ENCODE measurements at places on chromosomes 5 and 9.
A peak's percentile ranks its signal among the peaks of the same experiment; 100 is the strongest.

DNA sequence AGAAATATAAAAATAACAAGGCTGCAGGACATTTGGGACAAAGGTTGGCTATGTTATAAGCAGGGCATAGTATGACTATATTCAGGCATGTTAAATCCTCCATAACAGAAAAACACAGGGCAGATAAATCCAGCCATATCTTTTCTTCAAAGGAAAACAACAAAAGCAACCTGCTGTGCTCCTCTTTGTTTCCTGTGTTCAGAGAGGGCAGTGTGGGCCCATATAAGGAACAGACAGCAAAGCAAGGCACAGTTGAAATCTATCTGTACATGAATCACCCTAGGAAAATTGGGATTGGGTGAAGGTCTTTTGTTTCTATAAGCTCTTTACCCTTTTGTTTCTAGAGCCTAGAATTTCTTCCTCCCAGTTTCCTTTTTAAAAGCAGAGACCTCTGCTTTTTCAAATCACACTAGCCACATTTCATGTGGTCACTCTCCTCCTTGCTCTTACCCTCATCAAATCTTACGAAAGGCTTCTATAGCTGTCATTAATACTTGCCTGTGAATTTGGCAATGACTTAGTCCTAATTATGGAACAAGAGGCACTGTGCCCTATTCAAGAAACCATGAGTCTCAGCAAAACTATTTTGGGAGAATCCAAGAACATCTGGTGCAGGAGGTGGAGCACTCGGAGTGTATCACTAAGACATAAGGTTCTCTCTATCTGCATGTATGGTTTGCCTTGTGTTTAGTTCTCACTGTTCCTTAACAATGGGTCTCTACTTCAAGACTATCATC lies 1.8 kb downstream of the GZMA start:
- no peak for DNase-seq

DNA sequence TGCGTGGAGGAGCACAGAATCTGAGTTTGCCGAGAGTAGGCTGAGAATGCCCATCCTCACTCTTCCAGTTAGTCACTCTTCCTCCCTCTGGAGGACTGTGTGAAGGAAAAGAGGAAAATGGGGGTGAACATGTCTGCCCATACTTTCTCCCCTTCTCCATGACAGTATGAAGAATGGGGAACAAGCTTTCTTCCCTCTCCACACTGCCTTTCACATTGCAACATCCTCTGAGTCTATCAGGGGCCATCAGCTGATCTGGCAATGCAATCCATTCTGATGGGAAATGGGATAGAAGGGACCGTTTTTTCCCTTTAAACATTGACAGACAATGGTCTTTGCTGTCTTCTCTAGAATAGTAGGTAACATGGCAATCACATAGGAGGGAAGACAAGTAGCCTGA lies 56.8 kb downstream of the UGCG start:
- DNase-seq = no peak

GRCh38 chr5:17216974-17217492 lies 398 bp upstream of the BASP1 start:
- DNase-seq = no peak

DNA sequence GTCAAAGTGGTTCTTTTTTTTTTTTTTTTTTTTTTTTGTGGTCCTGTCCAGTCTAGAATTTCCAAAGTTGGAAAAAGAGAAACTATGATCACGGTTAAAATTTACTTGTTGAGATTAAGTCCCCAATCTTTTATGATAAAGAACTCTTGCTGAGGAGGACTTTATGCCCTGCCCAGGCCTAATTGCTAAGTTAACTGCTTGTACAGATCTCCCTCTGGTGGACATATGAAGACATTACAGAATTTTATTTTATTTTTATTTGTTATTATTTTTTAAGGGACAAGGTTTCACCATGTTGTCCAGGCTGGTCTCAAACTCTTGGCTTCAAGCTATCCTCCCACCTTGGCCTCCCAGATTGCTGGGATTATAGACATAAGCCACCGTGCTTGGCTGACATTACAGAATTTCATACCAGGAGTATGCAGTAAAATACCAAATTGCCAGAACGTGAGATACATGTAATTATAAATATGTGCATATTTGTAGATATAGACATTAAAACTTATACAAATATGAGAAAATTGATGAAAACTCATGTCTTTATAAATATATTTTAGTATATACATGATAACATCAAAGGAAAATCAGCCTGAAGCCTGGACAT lies 91.2 kb downstream of the RFK start:
- DNase-seq = peak; percentile 20

DNA sequence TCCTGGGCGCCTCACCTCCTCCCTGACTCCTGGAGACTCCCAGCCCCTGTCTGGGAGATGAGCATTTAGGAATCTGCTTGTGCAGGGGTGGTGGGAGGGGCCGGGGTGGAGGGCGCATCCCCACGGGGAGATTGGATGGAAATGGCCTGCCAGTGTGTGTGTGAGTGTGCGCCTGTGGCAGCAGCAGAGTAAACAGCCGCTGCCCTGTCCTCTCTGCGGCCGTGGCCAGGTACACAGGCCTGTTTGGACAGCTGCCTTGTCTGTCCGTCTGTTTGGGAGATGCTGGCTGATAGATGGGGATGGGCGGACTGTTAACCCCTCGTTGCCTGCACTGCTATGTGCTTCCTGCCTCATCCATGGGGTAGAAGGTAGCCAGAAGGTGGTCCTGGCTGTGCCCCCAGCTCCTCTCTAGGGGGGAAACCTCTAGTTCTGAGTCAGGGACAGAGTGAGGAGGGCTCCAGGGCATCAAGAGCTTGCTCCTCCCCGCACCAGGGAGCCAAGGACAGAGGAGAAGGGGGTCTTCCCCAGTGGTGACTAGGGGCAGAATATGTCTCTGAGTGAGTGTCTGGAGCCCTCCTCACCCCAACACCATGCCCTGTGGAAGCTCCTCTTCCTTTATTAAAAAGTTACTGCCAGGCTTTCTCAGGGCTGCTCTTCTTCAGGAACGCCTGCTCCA lies 60.1 kb downstream of the LMX1B start:
- DNase-seq = no peak

DNA sequence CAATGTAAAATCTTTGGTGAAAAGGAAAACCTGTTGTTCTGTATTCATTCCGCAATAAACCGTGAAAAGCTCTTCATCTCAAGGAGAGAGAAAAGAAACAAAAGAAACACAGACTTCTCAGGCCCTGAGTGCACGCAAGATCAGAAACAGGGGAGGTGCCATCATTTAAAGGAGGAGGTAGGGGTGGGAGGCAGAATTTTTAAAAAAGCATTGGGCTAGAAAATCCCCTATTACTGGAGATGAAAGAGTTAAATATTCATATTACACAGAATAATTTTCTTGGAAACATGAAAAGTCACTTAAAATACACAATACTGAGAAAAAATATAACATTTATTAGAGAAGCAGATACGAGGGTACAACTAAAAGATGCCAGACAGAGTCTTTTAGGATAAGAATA lies 56.3 kb downstream of the USP20 start:
- DNase-seq = no peak

GRCh38 chr9:105338308-105338707 lies 93.9 kb downstream of the SLC44A1 start:
- DNase-seq = no peak

- DNase-seq = no peak
Observed at GRCh38 chr5:157510682-157511081, 50.7 kb downstream of the NIPAL4 start.

DNA sequence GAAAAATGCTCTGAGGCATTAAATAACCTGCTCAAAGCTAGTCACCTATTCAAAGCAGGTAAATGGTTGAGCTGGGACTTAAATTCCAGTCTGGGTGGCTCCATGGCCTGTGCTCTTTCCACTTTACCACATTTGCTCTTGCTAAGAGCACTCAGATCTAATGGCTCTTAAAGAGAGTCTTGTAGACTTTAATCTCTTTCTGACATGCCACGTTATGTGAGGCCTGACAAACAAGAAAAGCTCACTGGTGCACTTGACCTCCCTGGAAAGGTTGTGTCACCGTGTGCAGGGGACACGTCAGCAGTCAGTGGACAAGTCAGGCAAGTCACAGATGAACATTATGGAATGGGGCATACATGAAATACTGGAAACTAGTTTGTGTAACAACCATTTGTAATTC lies 129.9 kb upstream of the RPS23 start:
- DNase-seq = no peak

DNA sequence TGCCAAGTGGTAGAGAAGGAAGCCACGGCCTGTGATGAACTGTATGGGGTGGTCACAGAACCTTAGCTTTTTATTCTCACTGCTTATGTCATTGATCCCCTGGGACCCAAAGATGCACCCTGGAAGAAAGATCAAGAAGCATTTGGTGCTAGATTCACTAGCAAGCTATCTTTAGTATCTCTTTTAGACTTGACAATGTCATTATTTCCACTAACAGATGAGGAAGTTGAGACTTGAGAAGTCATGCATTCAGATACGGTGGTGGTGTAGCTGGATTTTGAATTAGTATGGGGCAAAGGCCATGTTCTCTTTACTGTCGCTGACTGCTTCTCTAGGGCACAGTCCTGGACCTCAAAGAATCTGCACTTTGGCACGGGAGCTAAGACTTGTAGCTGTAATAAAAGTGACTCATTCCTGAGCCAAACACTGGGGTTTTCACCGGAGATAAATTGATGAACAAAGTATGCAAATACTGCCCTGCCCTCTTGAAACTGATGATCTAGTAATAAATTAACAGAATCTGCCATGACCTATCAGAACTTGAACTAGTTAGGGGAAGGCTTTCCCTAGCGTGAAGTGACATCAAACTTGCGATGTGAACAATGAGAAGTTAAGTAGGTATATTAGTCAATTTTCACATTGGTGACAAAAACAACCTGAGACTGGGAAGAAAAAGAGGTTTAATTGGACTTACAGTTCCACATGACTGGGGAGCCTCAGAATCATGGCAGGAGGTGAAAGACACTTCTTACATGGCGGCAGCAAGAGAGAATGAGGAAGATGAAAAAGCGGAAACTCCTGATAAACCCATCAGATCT lies 5.4 kb downstream of the GDA start:
- DNase-seq = no peak

DNA sequence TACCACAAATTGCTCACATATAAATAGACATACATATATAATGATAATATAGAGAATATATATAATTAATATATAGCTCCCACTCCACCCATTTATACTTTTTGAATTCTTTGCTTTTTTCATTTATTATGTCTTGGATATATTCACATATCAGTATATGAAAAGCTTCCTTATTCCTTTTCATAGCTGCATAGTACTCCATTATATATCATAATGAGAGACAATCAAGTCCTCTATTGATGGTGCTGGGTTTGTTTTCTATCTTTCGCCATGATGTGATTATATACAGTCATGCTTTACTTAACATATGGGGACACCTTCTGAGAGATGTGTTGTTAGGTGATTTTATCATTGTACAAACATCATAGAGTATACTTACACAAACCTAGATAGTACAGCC lies 51.6 kb upstream of the ELL2 start:
- DNase-seq = no peak

- no peak for DNase-seq
Observed at GRCh38 chr9:36092509-36093215, 43.9 kb upstream of the GLIPR2 start.

- no peak for DNase-seq
Observed at GRCh38 chr5:80282054-80282453, 26.2 kb upstream of the SERINC5 start.

GRCh38 chr9:126470241-126470993 lies 143.3 kb upstream of the LMX1B start:
- DNase-seq = no peak

DNA sequence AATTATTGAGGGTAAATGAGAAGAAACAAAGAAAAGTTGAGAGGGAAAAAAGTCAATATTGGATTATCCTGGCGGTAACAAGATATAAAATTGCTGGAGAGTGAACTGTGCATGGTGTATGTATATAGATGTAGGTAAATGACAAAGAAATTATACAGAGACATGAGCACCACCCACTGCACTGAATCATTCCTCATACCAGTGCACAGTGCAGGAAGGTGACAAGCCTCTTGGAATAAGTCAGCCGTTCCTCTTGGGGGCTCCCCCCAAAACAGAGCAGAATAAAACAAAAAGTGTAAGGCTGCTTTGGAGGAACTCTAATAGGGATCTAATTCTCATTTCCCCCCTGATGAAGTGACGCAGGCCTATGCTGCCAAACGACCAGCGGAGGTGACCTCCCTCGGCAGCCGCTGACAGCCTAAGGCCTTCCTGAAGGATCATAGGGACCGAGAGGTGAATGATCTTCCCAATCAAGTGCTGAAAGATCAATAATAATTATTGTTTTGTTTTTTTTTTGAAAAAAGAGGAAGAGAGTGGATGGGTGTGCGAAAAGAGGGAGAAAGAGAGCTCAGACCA lies 245.0 kb downstream of the PSAT1 start:
- DNase-seq = no peak

DNA sequence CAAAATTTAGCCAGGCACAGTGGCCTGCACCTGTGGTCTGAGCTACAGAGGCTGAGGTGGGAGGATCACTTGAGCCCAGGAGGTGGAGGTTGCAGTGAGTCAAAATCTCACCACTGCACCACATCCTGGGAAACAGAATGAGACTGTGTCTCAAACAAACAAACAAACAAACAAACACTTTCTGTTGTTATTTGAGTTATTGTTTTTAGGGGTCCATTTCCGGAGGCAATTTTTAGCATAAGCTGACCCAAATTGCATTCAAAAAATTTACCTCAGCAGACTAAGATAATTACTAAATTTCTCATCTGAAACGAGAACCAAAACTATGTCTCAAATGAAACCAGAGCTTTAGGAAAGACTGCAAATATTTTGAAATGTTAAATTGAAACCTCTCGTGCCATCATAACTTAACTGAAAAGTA lies 1485.1 kb downstream of the EFNA5 start:
- DNase-seq = no peak

DNA sequence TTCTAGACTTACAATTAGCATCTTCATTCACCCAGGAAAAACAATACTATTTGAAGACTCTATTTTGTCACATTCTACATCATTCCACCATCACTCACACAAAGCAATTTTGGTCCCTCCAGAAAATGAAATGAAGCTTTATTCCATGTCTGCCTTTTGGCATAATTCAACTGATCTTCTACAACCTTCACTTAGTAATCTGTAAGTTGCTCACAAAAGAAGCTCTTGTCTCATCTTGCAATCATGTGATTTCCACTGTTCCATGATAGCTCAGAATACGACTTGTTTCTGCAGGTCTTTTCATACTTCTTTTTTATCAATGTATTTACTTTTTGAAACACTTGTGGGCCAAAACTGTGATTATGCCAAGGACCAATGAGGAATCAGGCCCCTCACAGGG lies 261.9 kb upstream of the NR4A3 start:
- no peak for DNase-seq

All from NCI-H2081 treated with DMSO at 0.1 percent for 48 hours (cell line).